ENCODE measurements at places on chromosomes 5 and 9. TPM values are rescaled to one million over a fixed set of nuclear protein-coding genes. Genes with fewer than 3 reads are reported as not detected.
A peak's percentile ranks its signal among the peaks of the same experiment; 100 is the strongest.

DNA sequence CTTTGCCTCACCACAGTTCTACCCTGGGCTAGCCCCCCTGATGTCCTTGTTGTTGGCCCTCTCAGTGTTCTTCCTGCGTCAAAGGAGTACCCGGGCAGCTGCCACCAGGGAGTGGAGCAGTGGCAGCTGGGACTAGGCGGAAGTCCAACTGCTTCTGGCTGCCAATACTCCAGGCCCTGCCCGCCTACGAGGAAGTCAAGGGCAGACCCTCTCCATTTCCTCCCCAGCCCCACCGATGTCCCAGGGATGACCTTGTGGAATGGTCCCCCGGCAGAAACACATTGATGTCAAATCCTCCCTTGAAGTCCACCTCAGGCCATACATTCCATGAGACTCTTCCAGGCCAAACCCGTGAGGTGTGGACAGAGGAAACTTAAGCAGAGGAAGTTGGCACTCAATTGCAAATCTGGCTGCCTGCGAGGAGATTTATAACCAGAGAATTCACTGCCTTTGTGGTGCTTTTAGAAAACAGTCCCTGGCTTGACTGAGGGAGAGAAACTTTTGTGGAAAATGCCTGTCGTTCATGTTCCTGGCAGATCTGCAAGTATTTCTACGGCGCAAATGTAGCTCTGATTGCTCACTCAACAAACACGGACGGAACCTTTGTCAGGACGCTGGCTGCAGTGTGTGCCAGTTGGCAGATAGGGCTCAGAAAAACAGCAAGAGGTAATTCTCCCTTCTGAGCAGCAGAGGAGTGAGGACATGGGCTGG is 339.7 kb downstream of the RAB3C start:
- peak; percentile 92 for DNase-seq

DNA sequence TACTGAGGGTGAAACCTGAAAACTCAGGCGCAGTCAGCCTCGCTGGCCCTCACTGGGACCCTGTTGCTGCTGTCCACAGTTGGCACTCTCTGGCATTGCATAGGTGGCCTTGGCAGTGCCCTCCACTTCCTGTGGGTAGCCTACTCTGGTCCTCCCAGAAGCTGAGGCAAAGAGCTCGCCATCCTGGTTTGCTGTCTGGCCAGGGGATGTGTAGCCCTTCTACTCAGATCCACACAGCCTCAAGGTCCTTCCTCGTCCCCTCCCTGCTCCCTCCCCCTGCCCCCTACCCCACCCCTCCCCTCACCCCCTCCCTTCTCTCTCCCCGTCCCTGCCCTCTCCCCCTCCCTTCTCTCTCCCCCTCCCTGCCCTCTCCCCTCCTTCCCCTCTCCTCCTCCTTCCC is 176.0 kb downstream of the OLFM1 start:
- DNase-seq = no peak

DNA sequence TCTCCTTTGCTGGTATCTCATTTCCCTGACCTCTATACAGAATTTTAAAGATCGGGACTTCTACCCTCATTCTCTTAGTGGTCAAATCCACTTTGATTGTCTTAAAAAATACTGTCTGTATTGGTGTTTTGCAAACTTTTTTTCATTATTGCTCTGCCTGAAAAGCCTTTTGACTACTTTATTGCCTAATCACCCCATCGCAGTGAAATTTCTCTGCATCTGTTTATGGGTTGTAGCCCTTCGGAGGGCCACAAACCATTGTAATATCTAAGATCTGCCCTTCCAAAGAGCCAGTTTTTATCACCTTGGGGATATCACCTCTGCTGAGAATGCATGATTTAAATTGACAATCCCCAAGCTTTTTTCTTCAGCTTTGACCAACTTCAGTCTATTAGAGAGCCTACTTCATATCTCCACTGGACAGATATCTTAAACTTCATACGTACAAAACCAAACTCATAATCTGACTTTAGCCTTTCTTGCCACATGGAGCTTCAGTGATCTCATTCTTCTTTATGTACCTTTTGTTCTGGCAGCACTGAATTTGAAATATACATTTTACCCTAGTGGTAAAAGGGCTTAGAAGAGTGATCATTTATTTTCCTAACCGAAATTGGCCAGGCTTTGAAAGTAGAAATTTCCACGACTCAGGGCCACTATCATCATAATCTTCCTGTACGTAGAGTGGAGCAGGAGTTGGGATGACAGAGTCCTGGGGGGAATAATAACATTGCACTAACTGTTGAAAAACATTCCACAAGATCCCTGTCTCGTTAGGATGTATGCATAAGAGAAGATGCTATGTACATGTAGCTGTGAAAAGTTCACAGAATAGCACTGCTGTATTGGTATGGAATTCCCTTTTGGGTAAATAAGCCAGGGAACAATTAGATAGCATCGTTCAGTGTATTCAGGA is 21.4 kb downstream of the KIF2A start:
- DNase-seq = no peak

- DNase-seq = no peak
Observed at GRCh38 chr5:67337751-67338150, 141.2 kb upstream of the CD180 start.

MTREX gene
- total RNA-seq = 59.0 TPM

CKMT2 gene
- 11.1 TPM for total RNA-seq

LCN15 gene
- not detected for total RNA-seq

APBA1 gene
- total RNA-seq = 4.6 TPM
